Activated naive CD8-positive, alpha-beta T cell treated with anti-CD3 and anti-CD28 coated beads, Interleukin-2, amount 10 ng/mL, durations not matched to agents 7 days and 5 days (primary cell): ENCODE measurements at places on chromosomes 7 and 10.

- peak; percentile 79 for DNase-seq
These were observed 855 bp upstream of the PALD1 start for GRCh38 chr10:70477661-70478162.

DNA sequence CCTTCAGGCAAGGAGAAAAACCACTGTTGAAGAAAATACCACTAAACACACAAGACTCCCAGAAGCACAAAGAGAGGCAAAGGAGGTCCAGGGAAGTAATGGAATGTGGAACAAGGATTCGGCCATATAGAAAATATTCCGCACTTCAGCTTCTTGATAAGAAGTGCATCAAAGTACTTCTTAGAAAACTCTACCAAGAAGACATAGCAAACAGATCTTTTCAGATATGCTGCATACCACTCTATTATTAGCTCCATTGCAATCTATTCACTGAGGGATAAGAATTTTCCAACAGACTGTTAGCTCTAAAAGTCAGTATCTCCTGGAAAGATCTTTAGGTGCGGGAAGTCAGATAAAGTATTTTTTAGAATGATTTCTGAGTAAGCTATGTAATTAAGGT, 231.8 kb downstream of the WDR11 start:
- no peak for DNase-seq

DNA sequence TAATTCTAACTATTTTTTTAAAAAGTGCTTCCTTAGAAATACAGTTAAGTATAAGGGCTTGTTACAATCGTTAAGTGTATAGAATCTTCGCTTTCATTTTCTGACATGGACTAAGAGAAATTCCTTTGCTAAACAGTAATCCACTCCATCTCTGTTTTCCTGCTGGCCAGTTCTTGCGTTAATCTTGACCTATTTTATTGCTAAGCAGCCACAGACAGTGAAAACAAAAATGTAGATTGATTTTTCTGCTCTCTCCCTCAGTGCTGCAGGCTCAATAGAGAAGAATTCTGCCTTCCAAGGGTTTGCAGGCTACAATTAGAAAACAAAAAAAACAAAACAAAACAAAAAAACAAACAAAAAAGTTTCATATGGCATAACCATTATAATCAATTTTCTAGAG, 310.4 kb upstream of the ADARB2 start:
- no peak for DNase-seq

DNA sequence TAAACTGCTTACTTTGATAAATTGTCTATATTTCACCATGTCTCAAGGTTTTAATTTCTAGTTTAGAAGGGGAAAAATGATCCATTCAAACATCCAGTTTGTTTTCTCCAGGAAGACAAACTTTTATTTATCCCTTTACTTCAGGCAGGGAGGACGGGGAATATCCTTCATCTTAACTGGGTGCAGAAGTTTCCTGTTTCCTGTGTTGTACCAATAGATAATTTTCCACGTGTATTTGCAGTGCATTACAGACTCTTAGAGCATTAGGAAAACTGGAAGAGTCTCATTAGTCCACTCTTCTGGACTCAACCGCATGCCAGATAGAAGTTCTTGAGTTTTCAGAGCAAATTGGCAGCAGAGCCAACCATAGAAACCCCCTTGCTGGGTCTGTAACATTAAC, 39.4 kb upstream of the PIP4K2A start:
- DNase-seq, result no peak

DNA sequence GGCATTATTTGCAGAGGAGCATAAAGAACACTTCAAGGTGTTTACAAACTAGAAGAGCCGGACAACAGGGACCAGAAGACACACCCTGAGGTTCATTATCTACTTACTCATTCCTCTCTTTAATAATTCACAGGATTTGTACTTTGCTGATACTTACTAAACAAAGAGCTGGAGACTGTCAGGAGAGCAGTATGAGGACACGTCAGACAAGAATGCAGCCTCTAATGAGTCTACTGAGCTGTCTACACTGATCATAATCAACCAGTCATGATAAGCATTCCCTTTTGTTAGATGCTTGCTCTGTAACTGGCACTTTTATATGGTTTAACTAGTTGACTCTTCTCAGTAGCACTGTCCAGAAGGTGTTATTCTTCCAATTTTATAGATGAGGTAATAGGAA, 243.3 kb upstream of the CDC14C start:
- DNase-seq, result no peak

GRCh38 chr10:70784471-70784870, 706 bp downstream of the TBATA start:
- no peak for DNase-seq

GRCh38 chr10:44233561-44234482, 151.1 kb downstream of the CXCL12 start:
- no peak for DNase-seq

- no peak for DNase-seq
These were observed 36.1 kb downstream of the XPNPEP1 start for GRCh38 chr10:109887243-109887642.

DNA sequence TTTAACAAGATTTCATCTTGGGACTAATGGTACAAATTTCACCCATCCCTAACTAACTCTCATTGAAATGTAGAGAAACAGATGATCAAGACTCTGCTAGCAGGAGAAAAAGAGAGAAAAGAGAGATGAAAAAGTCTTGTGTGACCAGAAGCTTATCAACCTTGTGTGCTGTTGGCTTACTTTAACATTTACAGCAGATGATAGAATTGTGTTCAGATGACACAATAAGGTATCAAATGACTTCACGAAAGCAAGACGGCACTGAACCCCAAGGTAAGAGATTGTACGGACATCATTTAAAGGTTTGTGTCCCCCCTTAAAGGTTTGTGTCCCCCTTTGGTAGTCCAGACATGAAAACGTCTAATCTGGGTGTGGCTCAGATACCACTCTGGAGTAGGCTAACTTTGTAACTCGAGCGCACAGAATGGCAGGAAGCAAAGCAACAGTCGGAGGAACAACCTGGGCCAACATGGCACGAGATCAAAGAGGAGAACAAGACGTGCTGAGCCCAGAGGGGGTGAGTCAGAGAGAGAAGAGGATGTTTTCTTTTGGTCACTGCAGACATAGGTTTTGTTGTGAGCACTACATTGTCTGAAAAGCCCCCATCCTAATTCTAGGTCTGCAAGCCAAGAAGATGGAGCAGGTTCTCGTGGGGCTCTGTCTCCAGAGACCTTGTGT, 10.4 kb upstream of the LMBR1 start:
- DNase-seq, result no peak

DNA sequence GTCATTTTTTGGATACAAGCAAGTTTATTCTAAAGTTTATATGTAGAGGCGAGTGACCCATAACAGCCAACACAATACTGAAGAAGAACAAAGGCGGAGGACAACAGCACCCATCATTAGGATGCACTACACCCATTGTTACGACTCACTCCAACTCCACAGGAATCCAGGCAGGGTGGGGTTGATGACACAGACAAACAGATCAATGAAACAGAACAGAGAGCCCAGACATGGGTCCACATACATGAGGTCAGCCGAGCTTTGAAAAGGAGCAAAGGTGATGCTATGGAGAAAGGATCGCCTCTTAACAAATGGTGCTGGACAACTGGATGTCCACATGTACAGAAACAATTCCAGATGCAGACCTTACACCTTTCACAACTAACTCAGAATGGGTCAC, 426.4 kb downstream of the PTPRN2 start:
- DNase-seq, result no peak

- no peak for DNase-seq
These were observed 79.1 kb upstream of the KCNMA1 start for GRCh38 chr10:77716458-77717317.

DNA sequence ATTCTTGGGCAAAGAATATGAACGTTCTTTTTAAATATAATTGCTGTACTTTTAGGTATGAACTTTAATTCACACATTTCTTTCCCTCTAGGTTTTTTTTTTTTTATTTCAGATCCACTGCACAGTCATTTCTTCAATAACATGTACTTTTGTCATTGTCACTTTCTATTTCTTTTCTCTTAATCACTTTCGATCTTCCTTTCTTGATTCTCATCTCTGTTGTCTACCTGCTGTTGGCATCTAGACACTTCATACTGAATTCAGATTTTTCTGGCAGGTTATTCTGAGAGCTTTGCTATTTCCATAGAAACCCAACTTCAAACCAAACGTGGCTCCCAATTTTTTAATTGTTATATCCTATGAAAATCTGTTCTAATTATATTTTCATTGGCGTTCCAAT, 211.7 kb upstream of the KLF6 start:
- DNase-seq, result no peak

DNA sequence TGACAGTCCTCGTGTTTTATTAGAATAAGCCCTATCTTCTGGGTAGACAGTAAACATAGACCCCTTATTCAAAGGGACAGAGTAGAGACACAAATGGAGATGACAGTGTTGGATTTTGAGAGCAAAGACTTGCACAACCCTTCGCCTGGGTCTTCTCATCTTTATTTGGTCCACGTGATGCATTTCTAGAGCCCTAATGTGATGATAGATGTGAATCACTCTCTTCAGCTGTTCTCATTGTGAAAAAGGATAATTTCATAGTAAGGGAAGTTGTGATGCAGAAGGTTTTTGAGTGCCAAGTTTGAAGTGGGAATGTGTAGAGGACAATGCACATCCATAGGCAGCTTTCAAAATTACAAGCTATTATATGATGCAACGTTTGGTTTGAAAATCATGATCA, 86.3 kb downstream of the CREB5 start:
- no peak for DNase-seq

- peak; percentile 57 for DNase-seq
These were observed 21.5 kb downstream of the C10orf105 start for GRCh38 chr10:71697938-71698709.

DNA sequence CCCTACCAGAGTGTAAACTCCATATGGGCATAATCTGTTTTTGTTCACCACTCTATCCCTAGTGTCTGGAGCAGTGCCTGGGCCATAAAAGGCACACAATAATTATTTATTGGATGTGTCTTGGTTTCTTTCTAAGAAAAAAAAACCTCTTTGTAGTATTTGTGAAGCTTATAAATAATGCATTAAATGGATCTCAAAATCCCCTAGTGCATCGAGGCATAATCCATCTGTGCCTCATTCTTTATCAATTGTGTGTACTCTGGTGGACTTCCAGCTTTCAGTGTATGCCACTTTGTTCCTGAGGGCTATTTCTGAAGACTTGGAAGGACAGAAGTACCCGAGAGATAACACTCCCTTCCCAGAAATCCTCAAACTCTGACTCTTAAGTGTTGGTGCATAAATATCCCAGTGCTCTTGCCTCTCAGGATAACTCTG, 255.0 kb upstream of the PHYHIPL start:
- DNase-seq, result no peak

GRCh38 chr10:88500656-88501055, 82.5 kb downstream of the RNLS start:
- DNase-seq, result no peak

DNA sequence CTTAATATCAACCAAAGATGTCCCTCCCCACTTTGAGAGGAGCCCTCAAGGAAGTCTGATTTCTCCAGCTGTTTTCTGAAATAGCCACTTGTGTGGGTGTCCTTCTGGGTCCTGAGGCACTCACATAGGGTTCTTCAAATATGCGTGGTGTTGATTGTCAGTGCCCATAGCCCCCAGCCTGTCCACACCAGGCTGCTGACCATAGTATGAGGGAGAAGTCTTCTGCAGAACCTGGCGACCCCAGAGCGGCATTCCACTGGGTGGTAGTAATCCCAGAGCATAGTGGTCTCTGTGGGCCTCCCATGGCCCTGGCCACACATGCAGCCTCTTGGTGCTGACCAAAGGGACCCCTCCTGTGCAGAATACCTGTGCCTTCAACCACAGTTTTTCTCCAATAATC, 82.7 kb upstream of the MACROH2A2 start:
- DNase-seq, result no peak

GRCh38 chr7:45978731-45979211, 57.7 kb upstream of the IGFBP3 start:
- no peak for DNase-seq

- DNase-seq, result no peak
These were observed 26.0 kb downstream of the HSPA12A start for GRCh38 chr10:116716381-116716780.

GRCh38 chr10:131744346-131744745, 156.5 kb upstream of the PPP2R2D start:
- DNase-seq, result no peak

DNA sequence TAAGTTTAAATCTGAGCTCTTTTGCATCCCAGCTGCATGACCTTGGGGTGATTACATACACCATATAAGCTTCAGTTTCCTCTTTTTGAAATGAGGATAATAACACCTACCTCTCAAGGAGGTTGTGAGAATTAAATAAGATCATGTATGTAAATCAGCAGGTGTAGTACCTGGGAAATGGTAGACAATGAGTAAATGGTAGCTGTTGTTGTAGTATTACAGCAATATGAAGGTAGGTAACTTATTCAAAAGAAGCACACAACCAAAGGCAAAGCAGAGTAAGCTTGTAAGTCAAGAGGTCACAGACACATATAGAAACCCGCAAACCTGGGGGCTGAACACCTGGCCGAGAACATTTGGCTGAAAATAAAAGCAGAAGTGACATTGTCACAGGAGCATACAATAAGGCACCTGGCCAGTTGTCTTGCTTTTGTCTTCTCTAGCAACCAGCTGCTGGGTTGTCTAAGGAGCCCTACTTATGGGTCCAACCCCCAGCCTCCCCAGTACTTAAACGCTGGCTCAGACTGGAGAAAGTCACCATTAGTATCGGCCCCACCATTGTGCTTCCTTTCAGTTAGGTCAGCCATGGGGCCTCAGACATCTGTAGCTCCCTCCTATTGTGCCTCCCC, 203.6 kb upstream of the MKLN1 start:
- no peak for DNase-seq

GRCh38 chr7:22631730-22632129, 95.3 kb upstream of the IL6 start:
- DNase-seq, result no peak

DNA sequence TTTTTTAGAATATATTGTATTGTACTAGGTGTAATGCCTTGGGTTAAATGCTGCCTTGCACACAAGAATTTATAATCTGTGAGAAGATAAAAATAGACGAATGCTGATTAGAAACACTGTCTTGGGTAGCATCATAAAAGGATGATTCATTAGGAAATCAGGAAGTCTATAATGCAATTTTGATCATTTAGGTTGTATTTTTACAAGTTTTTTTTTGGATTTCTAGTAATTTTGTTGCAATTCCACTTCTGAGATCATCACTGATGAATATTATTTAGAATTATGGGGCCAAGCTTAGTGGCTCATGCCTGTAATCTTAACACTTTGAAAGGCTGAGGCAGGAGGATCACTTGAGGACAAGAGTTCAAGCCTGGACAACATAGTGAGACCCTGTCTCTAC, 29.6 kb downstream of the WBP1L start:
- no peak for DNase-seq

DNA sequence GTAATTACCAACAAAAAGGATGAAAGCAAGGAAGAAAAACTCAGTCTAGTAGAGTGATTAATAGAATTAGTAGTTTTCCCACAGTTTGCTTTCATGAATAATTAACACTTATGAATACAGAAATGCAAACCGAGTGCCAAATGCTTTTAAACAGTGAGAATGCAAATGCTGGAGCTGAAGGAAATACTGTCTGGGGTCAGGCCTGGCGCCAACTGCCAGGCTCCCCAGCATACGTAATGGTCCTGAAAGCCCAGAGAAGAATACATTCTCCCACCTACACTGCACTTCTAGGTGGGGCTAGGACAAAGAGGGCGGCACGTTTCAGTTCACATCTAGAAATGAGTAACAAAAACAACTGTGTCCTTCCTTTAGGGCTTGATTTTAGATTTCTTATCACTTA, 30.0 kb downstream of the GLUD1 start:
- DNase-seq, result no peak

- no peak for DNase-seq
These were observed 2.0 kb upstream of the HMX3 start for GRCh38 chr10:123133541-123134342.
